ENCODE measurements at places on chromosomes 4 and X. TPM values are rescaled to one million over a fixed set of nuclear protein-coding genes. Genes with fewer than 3 reads are reported as not detected.

The RXFP1 gene
- 0.56 TPM for polyA plus RNA-seq

The RADX gene
- polyA plus RNA-seq, result 3.2 TPM

The BMPR1B gene
- 17.1 TPM for polyA plus RNA-seq

The SLC2A9 gene
- polyA plus RNA-seq, result 10.8 TPM

The MTMR8 gene
- 2.2 TPM for polyA plus RNA-seq

The ATP1B4 gene
- polyA plus RNA-seq, result not detected

The HUWE1 gene
- 181 TPM for polyA plus RNA-seq

The STOX2 gene
- polyA plus RNA-seq, result 10.1 TPM

The CYP2U1 gene
- polyA plus RNA-seq, result 4.4 TPM

The ADAMTS3 gene
- 9.7 TPM for polyA plus RNA-seq

The TMEM255A gene
- polyA plus RNA-seq, result 0.63 TPM

The IL2RG gene
- 1.00 TPM for polyA plus RNA-seq

The PALLD gene
- polyA plus RNA-seq, result 182 TPM

The EDNRA gene
- polyA plus RNA-seq, result 97.2 TPM

The PDLIM3 gene
- 7.3 TPM for polyA plus RNA-seq

The SYN1 gene
- polyA plus RNA-seq, result 6.7 TPM

The ITGB1BP2 gene
- polyA plus RNA-seq, result 1.7 TPM

The NUDT11 gene
- 11.1 TPM for polyA plus RNA-seq

The ATP10D gene
- 61.8 TPM for polyA plus RNA-seq

The TMPRSS11A gene
- not detected for polyA plus RNA-seq

The APBB2 gene
- polyA plus RNA-seq, result 55.8 TPM

The ESX1 gene
- not detected for polyA plus RNA-seq

The RENBP gene
- polyA plus RNA-seq, result 17.5 TPM

The USP46 gene
- polyA plus RNA-seq, result 33.3 TPM

The FAT4 gene
- 36.8 TPM for polyA plus RNA-seq

The MAB21L2 gene
- polyA plus RNA-seq, result not detected

The POLN gene
- polyA plus RNA-seq, result 5.0 TPM

The CTSO gene
- polyA plus RNA-seq, result 36.0 TPM

The NXF2B gene
- polyA plus RNA-seq, result 1.0 TPM

The XAGE1A gene
- polyA plus RNA-seq, result not detected

The BMX gene
- polyA plus RNA-seq, result 0.38 TPM

All from renal cortex interstitium (tissue), 15 donors.